ENCODE measurements at places on chromosomes 6 and 20.

GRCh38 chr20:59230385-59230784 is 66.8 kb downstream of the ZNF831 start:
- no peak for DNase-seq

GRCh38 chr20:37567331-37567665 is 39.6 kb upstream of the BLCAP start:
- DNase-seq, result no peak

DNA sequence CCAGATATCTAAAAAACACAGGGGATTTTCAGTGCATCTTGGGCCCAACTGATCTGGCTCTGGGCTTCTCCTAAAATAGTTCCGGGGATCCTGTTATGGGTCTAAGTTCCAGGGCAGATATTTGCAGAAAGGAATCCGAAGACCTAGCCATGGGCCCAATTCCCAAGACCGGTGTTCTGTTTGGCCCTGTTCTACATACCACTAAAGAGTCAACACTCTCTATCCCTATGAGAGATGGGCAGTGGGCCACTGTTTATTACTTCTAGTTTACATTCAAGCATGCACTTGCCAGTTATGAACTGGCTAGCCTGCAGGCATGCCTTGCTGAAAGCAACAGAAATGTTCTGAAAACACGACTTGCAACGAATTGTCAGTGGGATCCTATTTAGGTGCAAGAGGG is 87.4 kb upstream of the PLCB4 start:
- DNase-seq, result no peak

- no peak for DNase-seq
Observed at GRCh38 chr6:18985061-18985460, 597.9 kb downstream of the RNF144B start.

DNA sequence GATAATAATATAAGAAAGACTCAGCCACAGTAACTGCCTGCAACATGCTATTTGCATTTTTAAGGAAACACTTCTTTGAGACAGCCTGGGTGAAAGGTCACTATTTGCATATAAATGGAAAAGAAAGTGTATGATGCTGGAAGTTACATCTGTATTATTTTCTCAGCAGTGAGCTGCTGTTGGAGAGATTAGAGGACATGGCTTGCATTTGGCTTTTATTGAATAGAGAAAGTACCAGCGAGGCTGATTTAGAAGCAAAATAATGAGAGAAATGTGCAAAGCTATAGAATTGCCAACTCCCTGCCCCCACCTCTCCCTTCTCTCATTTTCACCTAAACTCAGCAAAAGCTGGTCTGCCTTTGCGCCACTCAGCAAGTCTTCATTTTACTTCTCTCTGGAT is 12.7 kb downstream of the MYT1 start:
- no peak for DNase-seq

DNA sequence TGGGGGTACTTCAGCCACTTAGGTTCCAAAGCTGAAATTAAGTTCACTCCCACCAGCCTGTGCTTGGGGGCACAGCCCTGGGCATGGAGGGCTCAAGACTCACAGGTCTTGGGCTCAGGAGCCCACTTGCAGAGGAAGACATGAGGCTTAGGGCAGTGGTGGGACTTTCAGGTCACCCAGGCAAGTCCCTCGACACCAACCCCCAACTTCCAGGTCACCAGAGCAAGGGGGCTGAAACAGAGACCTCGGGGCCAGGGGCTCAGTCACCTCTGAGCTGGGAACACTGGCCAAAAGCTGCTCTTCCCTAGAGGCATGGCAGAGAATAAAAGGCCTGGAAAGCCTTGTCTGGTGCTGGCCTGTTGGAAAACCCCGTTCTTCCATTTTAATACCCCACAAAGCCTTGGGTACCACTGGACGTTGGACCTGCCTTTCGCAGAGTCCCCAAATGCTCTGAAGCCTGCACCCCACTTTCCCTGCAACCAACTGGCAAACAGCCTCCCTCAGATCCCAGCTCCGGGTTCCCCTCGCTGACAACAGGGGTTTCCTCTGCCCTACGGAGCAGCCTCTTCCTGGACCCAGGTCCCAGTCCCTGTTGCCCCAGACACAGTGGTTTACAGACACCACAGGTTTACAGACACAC is 160.9 kb upstream of the PMEPA1 start:
- no peak for DNase-seq

DNA sequence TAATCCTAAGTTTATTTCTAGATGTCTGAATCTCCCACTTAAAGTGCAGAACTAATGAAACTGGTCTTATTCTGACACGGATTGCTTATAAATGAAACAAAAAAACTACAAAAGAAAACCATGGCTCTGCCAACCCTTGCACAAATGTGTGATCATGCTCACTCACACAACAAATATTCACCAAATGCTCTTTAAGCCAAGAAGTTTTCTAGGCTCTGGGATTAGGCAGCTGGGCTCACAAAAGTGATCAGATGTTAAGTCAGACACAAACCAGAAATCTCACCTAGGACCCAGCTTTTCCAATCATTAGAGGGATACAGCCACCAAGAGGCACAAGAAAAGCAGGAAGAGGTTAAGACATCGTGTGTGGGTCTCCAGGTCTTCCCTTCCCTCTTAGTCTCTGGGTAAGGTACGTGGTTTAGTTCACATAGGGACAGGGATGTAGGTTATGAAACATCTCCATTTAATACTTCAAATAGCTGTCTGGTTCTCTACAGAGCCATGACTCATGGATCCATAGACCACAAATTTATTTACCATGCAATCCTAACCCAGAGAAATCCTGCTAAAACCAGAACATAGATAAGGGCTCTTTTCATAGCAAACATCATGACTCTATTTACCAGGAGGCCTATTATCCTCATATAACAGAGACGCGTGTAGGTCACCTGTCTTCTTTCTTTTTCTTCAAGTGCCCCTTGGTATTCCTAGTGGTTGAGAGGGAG is 165.2 kb downstream of the WDR27 start:
- DNase-seq, result no peak

DNA sequence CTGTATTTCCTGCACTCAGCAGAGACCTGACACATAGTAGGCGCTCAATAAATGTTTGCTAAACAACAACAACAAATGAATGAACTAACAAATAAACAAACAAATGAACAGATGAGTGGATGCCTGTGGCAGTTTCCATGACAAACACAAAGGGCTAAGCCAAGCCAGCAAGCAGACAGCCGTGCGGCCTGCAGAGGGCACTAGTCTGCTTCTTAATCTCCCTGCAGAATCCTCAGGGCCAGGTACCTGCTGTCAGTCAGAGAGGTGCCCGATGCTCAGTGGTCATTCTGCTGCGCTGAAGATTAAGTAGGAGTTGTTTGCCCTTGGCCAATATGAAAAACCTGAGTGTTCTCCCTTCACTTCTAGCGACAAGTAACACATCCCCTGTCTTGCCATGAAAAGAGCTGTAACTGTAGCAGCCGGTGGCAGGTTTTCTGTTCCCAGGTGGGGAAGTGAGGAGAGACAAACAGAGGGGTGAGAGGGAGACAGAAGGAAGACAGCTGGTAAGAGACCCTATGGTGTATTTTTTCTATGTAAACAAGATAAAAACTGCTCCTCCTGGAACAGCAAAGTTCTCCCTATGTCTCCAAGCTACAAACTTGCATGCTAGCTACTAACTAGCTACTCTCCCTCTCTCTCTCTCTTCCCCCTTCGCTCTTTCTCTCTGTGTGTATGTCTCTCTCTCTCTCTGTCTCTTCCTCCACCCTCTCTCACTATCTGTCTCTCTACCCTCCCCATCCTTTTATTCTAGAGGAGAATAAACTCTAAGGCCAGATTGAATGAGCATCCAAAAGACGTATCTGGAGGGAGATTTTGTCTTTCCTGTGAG is at the start of gene MC3R:
Gene MC3R, plus strand, starts transcription at position 779 of the 829 bp plus-strand sequence. CDS start 112 bp downstream, outside the sequence.
- DNase-seq, result no peak

Data from tibial artery (tissue), 4 donors.